ENCODE measurements at places on chromosomes 2 and 18.

- DNase-seq: no peak
Measured at GRCh38 chr2:218063896-218064295, 5.2 kb upstream of the RUFY4 start.

- DNase-seq: no peak
Measured at GRCh38 chr18:44765456-44765855, 84.8 kb downstream of the SETBP1 start.

- no peak for DNase-seq
Measured at GRCh38 chr2:95063086-95063958, 37.8 kb downstream of the MAL start.

GRCh38 chr18:23883277-23883790 lies 131.2 kb upstream of the TTC39C start:
- no peak for DNase-seq

- DNase-seq: no peak
Measured at GRCh38 chr2:2731101-2731815, 400.2 kb upstream of the MYT1L start.

All from NCI-H187 (cell line).